ENCODE measurements at places on chromosomes 1 and 21.

GRCh38 chr1:205144751-205145150, 23.0 kb upstream of the RBBP5 start:
- DNase-seq, result no peak

DNA sequence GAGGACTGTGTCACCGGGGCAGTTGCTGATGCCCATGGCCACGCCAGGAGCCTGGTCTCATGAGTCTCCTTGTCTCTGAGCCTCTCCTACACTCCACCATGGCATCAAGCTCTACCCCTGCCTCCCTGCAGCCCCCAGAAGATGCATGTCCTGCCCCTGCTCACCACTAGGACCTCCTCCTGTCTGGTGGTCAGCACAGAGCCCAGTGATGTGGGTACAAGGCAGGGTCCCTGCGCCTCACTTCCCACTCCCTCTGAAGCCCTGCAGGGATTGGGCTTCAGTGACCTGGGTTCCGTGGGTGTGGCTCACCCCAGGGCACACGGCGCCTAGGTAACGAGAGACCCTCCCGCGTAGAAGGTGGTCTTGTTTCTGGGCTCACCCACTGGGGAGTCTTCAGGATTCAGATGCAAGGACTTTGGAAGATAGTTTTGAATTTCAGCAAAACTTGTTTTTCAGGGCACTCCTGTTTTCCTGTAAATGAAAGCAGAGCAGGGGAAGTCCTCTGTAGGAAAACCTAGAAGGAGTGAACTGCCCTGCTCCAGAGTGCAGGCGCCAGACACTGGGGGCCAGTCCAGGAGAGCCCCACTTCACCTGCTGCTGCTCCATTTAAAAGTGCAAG, 2.8 kb downstream of the COL18A1 start:
- no peak for DNase-seq

- DNase-seq, result no peak
Observed at GRCh38 chr1:56132520-56132919, 446.8 kb downstream of the PLPP3 start.

- DNase-seq, result no peak
Observed at GRCh38 chr1:17829579-17829978, 74.4 kb downstream of the ACTL8 start.

GRCh38 chr1:25821630-25822091, 1.9 kb downstream of the MTFR1L start:
- DNase-seq, result no peak
